ENCODE measurements at places on chromosomes 5 and 9.

DNA sequence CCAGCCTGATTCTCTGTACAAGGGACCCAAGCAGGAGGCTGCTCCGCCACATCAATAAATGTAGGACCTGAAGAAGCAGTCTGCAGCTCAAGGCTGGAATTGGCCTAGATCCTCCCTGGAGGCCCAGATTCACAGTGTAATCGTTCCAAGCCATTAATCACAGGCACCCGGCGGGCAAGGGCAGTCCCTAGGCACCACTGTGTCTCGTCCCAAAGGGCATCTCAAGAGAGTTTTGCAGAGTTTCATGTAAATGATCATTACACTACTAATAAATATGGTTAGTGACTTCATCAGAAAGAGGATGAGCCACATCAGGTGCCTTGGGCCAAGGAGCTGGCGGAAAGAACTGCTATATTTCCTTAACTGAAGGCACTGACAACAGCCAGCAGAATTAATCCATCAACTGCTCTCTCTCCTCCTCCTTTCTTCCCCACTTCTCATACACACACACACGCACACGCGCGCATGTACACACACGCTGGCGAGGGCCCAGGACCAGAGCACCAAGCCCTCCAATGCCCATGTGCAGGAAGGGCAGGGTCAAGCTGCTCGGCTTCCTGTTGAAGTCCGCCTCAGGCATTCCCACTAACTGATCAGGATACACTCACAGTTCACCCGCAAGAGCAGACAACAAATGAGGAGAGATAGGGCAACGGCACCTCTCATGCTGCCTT is 33.9 kb downstream of the GNAQ start:
- no peak for DNase-seq

GRCh38 chr9:38074441-38074961 is 5.5 kb upstream of the SHB start:
- DNase-seq, result no peak

GRCh38 chr5:124810396-124811006 is 64.1 kb upstream of the ZNF608 start:
- no peak for DNase-seq

- DNase-seq, result no peak
Measured at GRCh38 chr5:80928073-80928472, 32.1 kb upstream of the RASGRF2 start.
